AG09319 (cell line): ENCODE measurements at places on chromosomes 4 and X.

DNA sequence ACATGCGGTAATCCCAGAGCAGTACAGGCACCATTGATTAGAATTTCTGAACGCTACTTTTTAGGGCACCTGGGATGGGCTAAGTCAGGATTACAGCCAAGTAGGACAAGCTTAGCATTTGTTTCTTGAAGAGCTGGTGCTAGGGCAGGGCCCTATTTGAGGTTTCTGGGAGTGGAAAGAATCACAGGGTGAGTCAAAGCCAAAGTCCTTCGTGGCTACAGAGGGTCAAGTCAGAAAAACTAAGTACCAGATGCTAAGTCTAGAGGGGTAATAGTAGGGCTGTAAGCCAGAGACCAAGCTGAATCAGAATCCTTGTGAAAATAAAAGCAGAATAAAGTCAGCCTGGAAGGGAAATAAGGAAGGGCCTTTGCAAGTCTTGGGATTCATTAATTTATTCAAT, 448.6 kb downstream of the ZIC3 start:
- no peak for DNase-seq

DNA sequence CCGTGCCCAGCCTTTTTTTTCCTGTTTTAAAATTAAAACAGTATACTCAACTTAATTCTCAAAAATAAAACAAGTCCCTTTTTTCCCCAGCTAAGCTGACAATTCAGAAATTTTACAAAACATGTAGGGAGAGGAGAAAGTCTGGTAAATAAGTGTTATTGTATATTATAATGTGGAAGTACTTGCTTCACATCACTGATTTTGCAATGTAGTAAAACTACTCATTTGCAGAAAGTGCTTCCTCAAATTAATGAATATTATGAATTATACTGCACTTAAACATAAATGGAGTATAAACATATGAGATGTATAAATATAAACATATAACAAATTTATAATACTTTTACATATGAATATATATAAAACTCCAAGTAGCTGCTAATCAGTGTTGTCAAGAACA, 11.6 kb upstream of the H2AZ1 start:
- DNase-seq: no peak

DNA sequence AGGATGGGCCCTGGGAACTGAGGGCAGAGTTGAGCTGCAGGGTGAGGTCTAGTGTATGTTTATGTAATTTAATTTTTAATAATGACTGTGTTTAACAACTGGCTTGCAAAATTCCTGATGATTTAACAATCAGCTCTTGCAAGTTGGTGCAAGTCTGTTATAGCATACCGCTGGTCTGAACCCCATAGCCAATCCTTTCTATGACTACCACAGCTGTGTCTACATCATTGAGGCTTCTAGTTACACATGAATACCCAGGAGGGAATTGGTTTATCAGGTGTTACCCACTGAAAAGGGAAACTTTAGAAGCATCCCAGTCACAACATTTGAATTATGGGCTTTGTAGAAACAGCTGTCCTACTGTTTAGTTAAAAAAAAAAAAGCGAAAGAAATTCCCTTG, 38.3 kb downstream of the SUPT20HL1 start:
- no peak for DNase-seq

DNA sequence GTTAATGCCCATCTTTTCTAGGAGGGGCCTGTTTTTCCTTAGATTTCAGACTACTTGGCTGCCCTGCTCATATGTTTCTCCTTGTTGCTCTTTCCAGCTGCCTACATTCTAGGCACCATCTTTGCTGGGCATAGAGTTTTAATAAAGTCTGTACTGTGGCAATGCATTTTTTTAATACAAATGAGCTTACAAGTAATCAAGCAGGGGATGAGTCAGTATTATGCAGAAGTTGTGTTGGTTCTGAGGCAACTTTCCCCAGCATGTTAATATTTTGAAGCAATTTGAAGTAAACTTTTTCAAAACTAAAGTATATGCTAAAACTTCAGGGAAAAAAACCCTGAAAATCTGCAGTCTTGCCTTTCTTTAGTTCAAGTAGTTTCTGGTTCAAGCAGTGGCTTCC, 372.0 kb upstream of the GATB start:
- no peak for DNase-seq

- DNase-seq: no peak
These were observed 94.1 kb upstream of the BANK1 start for GRCh38 chr4:101696276-101697010.

DNA sequence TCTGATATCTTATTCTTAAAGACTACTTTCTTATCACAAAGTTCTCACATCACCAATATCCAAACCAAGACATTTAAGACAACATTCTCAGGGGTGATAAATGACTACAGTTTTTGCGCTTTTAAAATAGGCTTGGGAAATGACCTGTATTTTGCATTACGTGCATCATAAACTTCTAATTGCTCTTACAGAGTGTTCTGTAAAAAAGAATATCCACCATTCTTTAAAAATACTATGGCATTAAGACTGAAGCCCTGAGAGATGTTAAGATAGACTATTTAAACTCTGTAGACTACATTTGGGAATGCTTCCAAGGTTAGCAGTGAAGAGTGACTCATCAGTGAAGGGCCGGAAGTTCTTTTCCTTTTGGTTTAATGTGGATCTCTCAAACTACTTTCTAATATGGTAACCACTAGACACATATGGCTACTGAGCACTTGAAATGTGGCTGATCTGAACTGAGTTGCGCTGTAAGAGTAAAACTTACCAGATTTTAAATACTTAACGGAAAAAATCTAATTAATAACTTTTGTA, 518.8 kb upstream of the FTHL17 start:
- DNase-seq: no peak

DNA sequence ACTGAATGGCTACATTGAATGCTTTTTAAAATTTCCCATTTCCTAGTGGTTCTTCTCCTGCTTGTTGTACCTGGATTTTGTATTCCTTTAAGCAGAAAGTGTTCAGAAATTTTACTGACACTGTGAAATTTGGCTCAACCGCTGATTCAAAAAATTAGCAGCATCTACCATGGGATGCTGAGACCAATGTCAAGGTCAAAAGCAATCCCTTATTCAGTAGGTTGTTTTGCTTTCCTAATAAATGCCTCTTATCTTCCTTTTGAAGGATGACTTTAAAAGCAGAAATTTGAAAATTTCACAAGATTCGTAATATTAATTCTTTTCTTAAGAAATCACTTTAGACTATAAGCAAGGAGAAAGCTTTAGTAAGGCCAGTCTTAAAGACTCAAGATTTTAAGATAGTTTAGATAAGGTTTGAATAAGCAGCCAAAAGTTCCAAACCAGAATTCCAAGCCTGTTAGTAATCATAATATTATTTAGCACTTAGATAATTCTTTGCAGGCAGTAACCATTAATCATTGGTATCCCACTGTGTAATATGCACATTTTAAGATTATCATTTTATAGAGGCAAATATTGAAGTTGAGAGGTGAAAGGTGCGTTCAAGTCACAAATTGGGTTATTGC, 508.8 kb downstream of the ANKRD50 start:
- no peak for DNase-seq

DNA sequence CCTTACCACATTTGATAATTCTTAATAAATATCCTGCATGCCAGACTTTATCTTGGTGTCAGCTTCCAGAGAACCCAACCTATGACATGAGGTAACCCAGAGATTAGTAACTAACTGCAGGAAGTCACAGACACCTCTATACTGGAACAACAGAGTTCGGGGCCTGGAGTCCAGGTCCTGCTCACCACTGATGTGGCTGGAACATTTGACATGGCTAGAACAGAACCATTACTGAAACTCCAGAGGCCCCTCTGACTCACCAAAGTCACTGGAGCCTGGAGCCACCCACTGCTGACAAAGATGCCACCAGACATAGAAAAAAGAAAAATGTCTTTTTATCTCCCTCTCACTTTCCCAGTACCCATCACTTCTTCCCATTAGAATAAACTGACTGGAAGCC, 403.7 kb downstream of the MID1IP1 start:
- no peak for DNase-seq

DNA sequence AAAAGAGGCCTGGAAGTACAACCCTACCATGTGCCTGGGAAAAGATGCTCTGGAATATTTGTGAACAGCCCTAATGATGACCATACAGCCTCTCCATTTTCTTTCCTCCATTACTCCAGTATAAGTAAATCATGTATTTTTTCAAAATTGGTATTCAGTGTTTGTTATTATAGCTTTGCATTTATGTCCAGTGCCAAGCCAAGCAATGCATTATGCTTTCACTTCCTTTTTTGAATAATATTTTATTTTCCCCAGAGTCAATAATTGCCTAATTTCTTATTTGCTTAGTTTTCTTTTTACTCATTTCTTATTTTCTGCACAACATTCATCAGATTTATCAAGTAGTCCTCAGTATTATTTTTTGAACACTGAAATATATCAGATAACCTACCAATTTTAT, 49.3 kb upstream of the EOLA2 start:
- no peak for DNase-seq

DNA sequence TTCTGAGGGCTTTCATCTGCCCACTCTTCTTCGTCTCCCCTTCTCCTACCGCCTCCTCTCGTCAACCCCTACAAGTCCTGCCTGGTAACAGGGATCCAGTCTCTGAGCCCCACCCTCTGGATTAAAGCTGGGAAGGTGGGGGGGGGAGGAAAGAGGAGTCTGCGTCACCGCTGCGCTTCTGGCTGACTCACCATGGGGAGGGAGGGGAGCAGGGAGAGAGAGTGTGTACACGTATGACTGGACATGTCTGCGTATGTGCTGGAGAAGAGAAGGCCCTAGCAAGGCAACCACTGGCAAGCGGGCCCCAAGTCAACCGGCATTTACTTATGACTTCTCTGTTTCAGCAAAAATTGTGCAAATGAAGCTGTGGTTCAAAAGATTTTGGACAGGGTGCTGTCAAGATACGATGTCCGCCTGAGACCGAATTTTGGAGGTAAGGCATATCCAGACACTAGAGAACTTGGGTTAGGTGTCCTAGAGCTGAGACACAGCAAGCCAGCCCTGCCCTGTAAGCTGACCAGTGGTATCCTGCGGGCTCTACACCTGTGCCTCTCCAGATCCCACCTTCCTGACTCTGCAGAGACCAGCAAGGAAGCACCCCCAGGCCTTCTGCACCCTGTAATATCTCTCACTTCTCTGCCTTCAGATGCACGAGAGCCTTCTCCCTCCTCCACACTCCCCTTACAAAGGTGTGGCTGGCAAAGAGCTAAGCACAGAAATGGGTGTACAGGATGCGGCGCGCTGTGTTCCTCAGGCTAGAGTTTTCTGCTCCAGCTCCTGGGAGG, 2.5 kb downstream of the GABRQ start:
- no peak for DNase-seq

DNA sequence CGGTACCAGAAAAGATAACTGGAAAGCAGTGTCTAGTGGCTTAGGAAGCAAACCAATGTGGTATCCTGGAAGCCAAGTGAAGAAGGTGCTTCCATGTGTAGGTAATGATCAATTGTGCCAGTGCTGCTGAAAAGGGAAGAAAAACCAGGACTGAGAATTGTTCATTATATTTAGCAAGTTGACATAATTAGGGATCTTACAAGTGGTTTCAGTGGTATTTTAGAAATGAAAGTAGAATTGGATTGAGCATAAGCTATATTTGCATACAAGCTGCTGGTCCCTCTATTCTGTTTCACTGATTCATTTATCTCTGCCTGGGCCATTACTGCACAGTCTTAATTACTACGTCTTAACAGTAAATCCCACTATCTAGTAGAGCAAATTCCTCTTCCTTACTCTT, 32.3 kb downstream of the PRDM8 start:
- no peak for DNase-seq

- no peak for DNase-seq
These were observed 221.6 kb upstream of the FTHL17 start for GRCh38 chrX:31293409-31293808.

- DNase-seq: no peak
These were observed 169.8 kb downstream of the SCFD2 start for GRCh38 chr4:53195815-53196661.

- DNase-seq: no peak
These were observed 716 bp downstream of the KIT start for GRCh38 chr4:54658252-54659093.

DNA sequence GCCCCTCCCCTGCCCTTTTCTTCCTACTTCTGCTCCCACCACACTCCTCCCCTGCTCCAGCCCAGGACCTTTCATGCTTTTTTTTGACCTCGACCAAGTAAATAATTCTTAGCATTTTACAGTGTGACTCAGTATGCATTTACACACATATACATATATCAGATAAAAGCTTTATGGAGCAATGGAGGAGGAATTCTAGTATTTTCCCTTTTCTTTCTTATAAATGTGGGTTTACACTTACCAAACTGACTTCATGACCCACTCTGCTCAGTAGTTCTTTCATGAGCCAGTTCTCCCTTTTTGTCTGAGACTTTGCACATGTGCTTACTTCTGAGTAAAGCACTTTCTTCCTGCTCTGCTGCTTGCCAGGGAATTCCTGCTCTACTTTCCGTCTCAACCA, 111.8 kb upstream of the H2AZ1 start:
- no peak for DNase-seq

DNA sequence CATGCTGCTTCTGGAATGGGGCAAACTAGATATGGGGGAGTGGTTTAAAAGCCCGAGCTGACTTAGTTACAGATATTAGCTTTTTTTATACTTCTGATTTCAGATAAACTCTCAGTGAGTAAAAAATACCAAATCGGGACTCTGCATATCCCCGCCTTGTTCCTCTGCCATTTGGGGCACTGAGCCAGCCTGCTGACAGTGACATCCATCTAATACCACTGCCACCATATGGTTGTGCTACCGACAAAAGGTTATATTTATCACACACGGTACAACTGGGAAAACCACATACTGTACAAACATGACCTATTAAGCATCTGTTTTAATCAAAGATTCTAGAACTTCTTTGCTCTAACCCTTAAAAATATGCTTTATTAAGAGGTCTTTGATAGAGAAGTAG, 78.7 kb downstream of the GALNT7 start:
- no peak for DNase-seq

DNA sequence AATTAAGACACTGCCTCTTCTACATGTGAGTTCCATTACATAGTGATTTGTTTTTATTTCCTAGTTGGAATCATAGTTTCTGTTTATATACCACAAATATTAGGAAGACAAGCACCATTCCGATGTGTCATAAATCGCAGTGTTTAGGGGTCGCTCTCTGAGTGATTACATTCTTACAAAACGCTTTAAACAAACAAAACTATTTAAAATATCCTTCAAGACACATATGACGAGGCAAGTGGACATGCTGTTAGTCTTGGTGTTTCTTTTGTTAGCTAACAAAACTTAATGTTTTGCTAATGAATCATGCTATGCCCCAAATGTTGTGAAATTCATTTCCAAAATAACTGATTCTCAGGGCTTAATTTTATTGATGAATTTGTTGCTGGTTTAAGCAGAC, 1219.3 kb upstream of the PRKX start:
- no peak for DNase-seq

DNA sequence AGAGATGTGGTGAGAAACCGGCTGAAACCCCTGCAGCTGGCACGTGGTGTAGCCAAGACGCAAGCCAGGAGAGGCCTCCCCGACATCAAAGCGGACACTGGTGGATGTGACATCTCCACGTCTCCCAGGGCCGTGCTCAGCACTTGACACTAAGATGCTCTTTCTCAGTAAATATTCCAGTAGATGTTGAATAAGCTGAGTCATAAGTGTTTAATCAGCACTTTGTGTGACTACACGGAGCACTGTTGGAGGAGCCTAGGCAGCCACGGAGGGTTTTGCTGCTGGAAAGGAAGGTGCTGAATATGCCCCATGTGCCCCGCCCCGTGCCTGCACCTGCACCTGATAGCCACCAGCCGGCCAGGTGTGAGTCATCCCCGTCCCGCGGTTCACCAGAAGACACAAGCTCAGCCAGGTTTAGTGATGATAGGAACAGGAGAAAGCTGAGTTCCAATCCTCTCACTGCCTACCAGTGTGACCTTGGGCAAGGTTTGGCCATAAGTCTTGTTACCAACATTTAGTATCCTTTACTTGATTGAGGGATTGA, 29.0 kb upstream of the C4orf50 start:
- no peak for DNase-seq
